ENCODE measurements at places on chromosomes 6 and 20.

- no peak for DNase-seq
Observed at GRCh38 chr6:157571950-157572349, 191.0 kb downstream of the ZDHHC14 start.

DNA sequence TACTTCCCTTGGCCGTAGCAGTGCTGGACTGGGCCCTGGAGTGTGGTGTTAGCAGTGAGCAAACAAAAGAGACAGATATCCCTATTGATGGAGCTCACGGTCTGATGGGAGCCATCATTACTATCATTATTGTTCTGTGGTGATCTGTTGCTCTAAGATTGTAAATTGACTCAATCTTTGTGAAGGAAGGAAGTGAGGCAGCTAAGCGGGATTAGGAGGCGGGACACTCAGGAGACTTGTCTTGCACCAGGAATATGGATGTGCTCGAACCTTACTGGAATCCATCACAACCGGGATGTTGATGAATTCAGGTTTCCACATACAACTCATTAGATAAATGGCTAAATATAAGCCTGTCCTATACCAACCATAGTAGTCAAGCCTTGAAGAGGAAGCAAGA lies 25.5 kb upstream of the FAM50B start:
- no peak for DNase-seq

- no peak for DNase-seq
Observed at GRCh38 chr6:158043586-158044524, 62.2 kb downstream of the SYNJ2 start.

- DNase-seq, result no peak
Observed at GRCh38 chr6:1696463-1696850, 86.7 kb downstream of the FOXC1 start.

- DNase-seq, result no peak
Observed at GRCh38 chr20:32230707-32231106, 23.0 kb downstream of the POFUT1 start.

GRCh38 chr6:168464546-168464945 lies 23.6 kb downstream of the SMOC2 start:
- no peak for DNase-seq

GRCh38 chr6:134057478-134057877 lies 5.1 kb upstream of the SLC2A12 start:
- DNase-seq, result no peak

DNA sequence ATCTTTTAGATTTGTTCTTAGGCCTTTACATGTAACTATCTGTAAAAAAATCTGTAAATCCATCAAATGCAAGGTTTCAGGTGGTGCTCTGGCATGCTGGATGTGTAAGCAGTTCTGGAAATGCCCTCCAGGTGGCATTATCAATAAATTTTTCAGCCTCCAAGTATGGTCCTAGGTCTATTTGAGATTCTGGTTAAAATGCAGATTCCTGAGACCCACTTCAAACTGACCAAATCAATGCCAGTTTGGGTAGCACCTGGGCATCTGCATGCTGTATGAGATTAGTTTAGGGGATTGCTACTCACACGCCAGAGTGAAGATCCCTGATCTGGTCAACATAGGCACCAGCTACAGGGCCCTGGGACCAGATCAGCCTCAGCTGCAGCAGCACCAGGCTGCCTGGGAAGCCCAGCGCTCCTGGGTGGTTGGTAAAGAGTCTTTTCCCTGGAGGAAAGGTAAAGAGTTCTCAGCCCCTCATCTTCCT lies 507.3 kb upstream of the CITED2 start:
- DNase-seq, result no peak

GRCh38 chr6:147156799-147157382 lies 47.3 kb upstream of the STXBP5 start:
- DNase-seq, result no peak

- no peak for DNase-seq
Observed at GRCh38 chr6:117908246-117909068, 1.4 kb downstream of the SLC35F1 start.

DNA sequence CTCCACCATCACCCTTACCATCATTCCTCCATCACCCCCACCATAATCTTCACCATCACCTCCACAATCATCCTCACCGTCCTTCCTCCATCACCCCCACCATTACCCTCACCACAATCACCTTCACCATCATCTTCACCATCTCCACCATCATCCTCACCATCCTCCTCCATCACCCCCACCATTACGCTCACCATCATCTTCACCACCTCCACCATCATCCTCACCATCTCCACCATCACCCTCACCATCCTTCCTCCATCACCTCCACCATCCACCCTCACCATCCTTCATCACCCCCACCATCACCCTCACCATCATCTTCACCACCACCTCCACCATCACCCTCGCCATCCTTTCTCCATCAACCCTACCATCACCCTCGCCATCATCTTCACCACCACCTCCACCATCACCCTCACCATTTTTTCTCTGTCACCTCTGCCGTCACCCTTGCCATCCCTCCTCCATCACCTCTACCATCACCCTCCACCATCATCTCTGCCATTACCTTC lies 33.1 kb upstream of the MPC1 start:
- DNase-seq, result no peak

DNA sequence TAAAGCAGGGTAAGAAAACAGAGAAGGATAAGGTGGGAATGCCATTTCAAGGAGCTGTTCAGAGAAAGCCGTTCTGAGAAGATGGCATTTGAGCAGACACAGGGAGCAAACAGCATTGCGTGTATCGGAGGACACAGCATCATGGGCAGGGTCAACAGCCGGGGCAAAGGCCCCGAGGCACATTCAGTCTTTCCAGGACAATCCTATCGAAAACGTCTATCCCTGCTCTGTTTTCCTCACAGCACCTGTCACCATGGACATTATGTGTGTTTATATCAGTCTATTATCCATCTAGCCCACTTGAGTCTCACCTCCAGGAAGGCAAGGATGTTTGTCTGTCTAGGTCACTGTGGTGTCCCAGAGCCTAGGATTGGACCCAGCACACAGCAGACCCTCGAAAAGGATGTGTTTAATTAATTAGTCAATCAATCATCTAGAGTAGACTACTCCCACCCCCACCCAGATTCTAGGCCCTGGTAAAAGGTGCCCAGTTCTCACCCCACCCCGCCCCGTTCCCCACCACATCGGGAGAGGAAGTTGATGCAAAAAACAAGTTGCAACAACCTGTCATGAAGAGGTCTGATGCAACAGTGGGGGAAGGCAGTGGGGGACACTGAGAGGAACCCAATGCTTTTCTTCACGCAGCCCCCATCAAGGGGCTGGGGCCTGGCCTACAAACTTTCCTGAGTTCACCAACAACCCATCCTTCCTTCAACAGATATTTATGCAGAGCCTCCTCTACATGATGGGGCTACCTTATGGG lies 66.6 kb downstream of the PREX1 start:
- no peak for DNase-seq

DNA sequence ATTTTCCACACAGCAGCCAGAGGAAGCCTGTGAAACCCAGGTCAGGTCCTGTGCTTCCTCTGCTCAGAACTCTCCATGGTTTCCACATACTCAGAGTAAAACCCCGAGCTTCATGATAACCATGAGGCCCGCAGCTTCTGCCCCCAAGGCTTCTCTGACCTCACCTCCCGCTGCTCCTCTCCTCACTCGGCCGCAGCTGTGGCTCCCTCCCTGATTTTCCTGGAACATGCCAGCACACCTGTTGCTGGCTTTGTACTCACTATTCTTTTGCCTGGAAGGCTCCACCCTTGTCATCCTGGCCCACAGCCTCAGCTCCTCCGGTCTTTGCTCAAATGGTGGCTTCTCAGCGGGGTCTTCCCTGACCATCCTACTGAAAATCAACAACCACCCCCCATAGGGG lies 341.7 kb downstream of the PREX1 start:
- no peak for DNase-seq

- DNase-seq, result no peak
Observed at GRCh38 chr6:1890987-1891386, 281.3 kb downstream of the FOXC1 start.

DNA sequence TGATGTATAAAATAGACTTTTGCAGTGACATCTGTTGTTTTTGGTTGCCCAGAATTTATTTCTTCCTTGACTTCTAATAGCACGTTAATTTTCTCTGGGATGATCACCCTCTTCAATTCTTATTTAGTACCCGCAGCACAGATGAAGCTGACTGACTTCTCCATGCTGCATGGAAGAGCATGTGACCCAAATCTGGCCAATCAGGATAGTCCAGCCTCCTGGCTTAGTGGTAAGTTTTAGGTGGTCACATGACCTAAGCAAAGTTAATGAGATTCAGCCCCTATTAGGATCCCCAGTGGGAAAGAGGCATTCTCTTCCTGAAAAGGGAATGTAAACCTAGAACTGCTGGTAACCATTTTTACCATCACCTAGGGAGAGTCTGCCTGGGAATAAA lies 13.8 kb upstream of the SIRT5 start:
- DNase-seq, result no peak

All from thoracic aorta (tissue), 2 donors.